Left forelimb (tissue), 1 donor: ENCODE measurements at places on chromosomes 2 and 18.
A peak's percentile ranks its signal among the peaks of the same experiment; 100 is the strongest.

GRCh38 chr2:188292348-188293239, 920 bp downstream of the GULP1 start:
- DNase-seq: peak; percentile 84

- no peak for DNase-seq
Measured at GRCh38 chr2:156818944-156819343, 382.8 kb downstream of the GPD2 start.

GRCh38 chr2:88489181-88489580, 36.7 kb upstream of the FOXI3 start:
- no peak for DNase-seq

GRCh38 chr18:10907749-10908148, 241.6 kb downstream of the PIEZO2 start:
- no peak for DNase-seq

DNA sequence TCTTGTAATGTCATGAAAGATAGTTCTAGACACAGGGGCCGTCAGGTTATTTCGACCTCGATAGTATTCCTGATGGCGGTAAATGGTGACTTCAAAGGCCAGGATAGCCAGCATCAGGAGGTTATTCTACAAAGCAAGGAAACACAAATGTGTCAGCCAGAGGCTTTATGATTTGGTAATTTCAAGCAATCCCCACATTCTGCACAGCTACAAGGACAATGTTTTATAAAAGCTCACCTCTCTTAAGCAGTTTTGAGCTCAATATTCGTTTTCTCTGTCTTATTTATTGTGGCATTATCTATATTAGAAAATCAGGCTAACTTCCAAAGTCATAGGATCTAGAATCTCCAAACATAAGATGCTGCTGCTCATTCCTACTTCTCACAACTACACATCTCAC, 235.2 kb downstream of the NAPG start:
- no peak for DNase-seq

GRCh38 chr2:222568865-222569264, 87.0 kb downstream of the FARSB start:
- DNase-seq: no peak

DNA sequence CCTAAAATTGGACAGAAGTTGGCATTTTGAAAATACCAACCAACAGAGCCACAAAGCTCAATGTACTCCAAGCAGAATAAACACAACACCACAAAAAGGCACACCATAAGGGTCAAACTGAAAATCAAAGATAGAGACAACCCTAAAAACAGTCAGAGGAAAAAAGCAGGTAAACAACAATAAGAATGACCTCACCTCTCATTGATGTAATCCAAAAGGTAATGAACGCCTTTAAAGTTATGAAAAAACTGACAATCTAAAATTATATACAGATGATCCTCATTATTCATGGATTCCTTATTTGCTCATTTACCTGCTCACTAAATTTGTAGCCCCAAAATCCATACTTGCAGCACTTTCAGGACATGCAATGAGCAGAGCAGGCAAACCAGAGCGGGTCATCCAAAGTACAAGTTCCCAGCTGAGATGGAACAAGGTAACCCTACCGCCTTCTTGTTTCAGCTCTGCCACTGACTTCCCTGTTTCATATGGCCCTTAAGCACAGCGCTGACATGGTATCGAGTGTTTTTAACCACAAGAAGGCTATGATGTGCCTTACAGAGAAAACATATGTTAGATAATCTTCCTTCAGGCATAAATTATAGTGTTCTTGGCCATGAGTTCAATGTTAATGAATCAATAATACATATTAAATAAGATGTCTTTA, 17.0 kb downstream of the RTN4 start:
- no peak for DNase-seq

DNA sequence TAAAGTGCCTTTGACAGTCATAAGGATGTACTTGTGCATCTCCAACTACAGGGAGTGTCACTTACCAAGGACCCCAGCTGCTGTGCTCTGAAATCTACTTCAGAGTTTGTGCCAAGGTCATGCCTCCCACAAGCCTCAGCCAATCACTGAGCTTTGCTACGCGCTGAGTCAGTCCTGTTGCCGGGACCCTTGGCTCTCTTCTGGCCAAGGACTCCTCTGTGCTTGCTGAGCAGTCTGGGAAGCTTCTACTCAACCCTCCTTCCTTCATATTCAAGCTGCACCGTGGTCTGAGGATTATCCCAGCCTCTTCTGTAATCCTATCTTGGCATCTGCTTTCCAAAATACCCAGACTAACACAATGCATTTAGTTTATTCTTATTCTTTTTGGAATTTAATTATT, 398.9 kb upstream of the FANCL start:
- DNase-seq: no peak
